ENCODE measurements at places on chromosomes 1 and 21.

DNA sequence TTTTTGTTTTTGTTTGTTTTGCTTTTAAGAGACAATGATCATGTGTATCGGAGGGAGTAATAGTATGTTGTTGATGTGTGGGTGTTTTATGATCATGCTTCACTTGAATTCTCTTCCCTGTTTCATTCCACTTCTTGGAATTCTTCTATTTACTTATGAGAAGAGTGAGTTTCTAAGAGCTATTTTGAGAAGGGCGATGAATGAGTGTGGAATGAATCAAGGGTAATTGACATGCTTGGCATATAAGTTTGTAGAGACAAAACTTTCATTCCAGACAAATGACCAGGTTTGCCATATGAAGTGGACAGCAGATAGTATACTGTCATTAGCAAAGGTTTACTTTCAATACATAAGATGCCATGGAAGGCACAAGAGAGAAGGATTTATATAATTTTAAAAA lies 42.3 kb upstream of the PDC start:
- no peak for DNase-seq

DNA sequence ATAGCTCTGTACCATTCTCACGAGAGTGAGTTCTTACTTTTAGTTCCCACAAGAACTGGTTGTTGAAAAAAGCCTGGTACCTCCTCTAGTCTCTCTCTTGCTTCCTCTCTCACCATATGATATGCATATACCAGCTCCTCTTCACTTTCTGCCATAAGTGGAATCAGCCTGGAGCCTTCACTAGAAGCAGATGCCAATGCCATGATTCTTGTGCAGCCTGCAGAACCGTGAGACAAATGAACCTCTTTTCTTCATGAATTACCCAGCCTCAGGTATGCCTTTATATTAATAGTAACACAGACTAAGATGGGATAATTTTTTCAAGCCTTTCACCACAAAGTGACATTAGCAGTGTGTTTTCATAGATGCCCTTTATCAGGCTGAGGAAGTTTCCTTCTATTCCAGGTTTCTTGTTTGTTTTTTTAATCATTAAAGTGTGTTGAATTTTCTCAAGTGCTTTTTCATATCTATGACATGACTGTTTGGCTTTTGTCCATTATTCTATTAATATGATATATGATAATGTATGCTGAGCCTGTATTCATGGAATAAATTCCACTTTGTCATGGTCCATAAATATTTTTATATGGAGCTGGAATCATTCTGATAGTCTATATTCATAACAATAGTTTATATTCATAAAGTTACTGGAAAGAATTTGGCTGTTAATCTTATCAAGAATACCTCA lies 40.7 kb upstream of the C1orf185 start:
- DNase-seq: no peak

DNA sequence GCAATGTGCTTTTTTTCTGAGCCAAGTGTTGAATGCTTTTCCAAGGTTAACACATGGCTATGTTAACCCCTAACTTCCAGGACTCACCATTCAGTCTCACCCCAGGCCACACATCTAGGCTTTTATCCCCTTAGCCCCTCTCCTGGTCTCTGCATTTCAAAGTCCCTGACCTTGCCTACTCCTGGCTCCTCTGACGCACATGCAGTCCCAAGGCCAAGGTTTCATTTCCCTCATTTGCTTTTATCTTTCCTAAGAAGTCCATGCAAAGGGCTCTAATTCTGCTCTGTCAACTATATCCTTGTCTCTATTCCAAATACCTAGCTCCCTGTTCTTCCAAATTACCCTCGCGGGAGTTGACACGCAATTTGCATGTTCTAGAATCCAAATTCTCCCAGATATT lies 25.4 kb downstream of the SLC30A10 start:
- no peak for DNase-seq

DNA sequence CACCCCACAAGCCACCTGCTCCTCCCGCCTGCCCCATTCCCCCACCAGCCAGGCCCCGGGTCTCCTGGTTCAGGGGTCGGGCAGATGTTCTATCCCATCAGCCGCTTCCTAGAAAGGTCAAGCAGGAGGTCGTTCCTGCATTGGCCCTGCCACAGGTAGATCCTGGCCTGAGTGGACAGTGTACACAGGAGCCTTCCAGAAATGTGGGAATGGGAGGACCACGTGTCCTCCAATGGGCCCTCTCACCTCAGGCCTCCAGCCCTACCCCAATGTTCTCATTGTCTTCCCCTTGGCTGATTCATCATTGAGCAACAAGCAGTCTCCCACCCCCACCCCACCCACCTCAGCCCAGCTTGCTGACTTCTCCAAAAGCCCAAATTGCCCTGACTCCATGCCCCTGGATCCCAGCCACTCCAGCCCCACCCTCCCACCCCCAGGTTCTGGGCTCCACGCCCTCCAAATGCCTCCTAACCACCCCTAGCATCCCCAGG lies 2.1 kb downstream of the S100A16 start:
- no peak for DNase-seq

DNA sequence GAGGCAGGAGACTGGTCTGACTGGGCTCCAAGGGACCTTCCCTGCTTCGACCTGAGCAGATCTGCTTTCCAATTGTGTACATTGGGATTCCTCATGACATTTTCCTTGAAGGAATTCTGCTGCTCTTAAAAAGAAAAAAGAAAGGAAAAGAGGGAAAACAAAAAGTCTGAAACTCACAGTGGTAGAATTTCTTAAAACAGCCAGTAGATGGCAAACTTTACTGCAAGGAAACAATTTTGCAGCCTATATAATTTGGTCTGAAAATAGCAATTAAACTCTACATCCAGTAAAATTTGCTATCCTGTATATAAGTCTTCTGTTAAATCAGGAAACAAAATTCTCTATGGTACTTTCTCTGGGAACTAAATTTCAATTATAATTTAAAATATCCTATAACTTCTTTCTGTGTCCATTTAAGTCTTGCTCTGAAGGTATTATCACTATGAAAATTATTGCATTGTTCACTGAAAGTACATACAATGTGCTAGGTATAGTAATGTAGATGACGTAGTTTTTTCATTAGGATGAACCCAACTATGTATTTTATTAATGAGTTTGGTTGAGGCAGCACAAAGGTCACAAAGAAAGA lies 59.8 kb downstream of the CRB1 start:
- no peak for DNase-seq

GRCh38 chr21:37737996-37738395 lies 178.3 kb downstream of the KCNJ6 start:
- no peak for DNase-seq

GRCh38 chr1:54004481-54005049 lies 13.4 kb downstream of the LDLRAD1 start:
- no peak for DNase-seq

DNA sequence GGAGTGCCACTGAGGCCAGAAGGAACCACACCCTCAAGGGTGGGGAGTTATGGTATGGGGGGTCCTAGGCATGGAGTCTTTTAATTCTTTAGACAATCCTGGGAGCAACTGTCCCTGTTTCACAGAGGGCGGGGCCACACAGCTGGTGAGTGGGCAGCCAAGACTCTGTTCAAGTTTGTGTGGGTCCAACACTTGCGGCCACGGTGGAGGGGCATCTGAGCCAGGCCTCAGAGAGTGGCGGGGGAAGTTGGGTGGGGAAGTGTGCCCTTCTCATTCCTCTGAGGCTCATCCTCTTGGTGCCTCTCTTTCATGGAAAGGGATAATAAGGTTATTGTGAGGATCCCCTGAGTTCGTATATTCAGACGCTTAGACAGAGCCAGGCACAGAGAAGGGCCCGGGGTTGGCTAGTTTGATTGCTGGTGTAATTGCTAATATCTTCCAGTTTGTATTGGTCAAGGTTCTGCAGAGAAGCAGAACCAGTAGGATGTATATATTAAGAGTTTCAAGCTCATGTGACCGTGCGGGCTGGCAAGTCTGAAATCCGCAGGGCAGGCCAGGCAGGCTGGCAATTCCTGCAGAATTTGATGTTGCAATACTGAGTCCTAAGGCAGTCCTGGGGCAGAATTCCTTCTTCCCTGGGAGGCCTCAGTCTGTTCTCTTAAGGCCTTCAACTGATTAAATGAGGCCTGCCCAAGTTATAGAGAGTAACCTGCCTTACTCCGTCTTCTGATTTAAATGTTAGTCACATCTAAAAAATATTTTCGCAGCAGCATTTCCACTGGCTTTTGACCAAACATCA lies 15.9 kb downstream of the PCSK9 start:
- DNase-seq: no peak

DNA sequence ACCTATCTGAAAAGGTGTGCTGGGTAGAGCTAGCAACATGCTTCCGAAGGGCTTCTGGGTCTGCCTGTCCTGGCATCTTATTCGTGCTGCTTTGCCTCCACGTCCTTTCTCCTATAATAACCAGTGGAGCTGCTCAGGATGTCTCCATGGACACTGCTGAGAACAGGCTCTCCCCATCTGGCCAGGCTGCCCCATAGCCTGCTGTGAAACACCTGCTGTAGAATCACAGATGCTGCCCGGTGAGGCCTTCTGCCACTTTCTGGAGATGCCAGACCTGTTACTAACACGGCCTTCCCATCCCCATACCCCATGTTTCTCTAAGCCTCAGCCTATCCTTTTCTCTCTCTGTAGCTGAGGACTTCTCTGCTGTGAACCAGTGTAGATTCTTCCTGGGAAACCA lies 120.5 kb downstream of the IER5 start:
- DNase-seq: no peak

DNA sequence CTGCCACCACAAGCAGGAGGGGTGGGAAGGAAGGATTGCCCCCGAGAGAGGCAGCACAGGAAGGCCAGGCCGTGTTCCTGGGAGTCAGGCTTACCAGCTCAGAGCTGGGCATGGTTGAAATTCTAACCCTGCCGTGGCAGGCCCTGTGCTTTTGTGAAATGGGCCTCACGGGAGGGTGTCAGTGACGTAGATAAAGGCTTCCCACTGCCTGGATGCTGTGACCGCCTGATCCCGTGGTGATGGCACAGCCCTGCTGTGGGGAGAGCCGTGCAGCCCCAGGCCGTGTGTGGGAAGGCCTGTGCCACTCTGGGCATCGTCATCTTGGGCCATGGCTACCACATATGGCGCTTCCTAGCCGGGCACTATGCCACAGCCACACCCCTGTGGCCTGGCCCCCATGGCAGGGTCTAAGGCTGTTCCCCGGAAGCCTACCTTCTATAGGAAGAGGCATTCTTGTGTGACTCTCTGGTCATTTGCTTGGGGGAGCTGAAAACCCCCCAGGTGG lies 161.3 kb downstream of the PCBP3 start:
- DNase-seq: no peak

DNA sequence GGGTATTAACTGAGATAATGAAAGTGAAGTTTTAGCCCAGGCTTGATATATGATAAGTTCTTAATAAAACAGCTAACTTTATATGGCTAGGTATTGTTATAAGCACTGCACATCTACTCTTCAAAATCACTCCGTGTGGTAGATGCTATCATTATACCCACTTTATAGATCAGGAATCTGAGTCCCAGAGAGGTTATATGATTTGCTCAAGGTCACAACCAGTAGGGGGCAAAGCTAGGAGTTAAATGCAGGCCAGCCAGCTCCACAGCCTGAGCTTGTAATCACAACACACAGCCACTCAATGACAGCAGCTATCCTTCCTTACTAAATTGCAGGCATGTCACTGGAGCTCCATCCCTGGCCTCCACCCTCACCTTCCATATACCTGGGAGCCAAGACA lies 115.8 kb downstream of the CAPN8 start:
- DNase-seq: no peak

- DNase-seq: peak; percentile 54
These were observed 21.0 kb downstream of the S100A10 start for GRCh38 chr1:151972542-151973248.

- no peak for DNase-seq
These were observed 8.7 kb downstream of the NFASC start for GRCh38 chr1:204879351-204879750.

Measured in HEK293T (cell line).